ENCODE measurements at places on chromosomes 3 and 15.
A peak's percentile ranks its signal among the peaks of the same experiment; 100 is the strongest.

GRCh38 chr3:55006244-55006676 lies 78.4 kb upstream of the LRTM1 start:
- DNase-seq = peak; percentile 14

DNA sequence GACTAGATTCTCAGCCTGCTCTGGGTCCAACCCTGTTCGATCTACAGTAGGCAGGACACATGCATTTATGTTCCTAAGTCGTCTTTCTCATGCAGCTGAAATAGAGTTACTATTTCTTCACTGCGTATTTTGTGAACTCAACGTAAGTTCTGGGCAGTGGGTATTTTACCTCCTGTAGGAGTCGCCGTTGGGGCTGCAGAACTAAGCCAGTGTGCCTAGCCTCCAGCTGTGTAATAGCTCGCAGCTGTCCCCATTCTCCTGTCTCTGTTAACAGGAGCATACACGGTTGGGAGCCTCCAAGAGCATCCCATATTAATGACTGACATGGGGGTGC lies 58.4 kb upstream of the HRH1 start:
- DNase-seq = no peak

DNA sequence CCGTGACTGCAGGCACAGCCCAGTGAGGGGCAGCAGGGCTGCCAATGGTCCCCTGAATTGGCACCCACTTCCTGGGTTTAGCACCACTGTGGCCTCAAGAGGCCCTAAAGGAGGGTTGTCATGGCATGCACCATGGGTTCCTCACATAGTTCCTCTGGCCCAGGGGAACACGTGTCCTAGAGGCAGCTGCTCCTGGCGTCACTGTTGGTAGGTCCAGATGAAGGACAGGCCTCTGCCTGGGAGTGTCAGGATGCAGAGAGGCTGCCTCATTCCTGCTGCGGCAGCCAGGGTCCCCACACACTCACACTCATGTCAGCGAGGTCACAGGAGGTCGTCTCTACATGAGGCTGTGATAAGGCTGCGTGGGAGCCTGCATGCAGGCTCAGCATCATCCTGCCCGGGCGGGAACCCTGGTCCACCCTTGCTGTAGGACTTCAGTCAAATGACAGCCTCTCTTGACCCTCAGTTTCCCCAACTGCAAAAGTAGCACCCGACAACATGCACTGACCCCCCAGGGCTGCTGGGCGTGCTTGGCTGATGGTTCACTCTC lies 26.1 kb upstream of the SFMBT1 start:
- no peak for DNase-seq

DNA sequence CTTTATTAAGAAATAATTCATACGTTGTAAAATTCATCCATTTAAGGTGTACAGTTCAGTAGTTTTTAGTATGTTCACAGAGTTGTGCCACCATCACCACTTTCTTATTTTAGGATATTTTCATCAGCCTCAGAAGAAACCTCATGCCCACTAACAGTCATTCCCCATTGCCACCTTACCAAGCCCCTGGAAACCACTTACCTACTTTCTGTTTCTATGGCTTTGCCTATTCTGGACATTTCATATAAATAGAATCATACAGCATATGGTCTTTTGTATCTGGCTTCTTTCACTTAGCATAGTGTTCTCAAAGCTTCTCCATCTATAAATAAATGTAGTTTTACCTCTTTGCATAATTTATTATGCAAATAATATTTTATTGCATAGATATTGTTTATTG lies 6.6 kb downstream of the FETUB start:
- DNase-seq = no peak

DNA sequence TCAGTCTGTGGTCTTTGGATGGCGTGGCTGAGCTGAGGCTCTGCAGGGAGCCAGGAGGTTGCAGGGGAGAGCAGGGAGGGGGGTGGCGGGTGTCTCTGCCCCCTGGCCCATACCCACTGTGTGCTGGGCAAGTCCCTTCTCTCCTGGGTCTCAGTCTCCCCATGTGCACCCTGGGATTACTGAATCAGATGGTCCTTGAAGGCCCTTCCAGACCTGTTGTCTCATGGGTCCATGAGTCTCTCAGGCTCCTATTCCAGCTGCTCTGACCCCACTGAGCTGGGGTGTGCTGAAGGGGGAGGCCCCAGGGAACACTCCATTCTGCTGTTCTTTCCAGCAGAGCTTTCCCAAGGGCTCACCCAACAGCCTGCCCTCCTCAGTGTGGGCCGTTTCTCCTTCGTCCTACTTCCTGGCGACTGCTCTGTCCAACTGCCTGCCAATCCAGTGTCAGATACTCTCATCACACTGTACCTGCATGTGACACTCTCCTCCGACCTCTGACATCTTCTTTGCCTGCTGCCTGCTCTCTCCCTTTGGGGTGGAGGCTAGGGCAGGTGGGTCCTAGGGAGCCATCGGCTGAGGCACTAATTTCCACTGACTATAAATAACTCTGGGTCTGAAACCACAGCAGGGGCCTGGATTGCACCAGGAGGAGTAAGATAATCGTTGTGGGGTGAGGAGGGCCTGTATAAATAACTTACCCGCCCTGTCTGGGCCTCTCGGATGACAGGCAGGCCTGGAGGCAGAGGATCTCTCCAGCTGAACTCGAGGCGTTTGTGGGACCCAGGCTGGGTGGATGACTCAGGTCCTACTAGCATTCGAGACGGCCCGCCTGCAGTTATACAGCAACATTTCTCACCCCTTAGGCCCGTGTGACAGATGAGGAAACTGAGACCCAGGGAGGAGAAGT lies 67.1 kb downstream of the ATP2B2 start:
- no peak for DNase-seq

GRCh38 chr3:61358364-61358763 lies 107.1 kb upstream of the FHIT start:
- no peak for DNase-seq

DNA sequence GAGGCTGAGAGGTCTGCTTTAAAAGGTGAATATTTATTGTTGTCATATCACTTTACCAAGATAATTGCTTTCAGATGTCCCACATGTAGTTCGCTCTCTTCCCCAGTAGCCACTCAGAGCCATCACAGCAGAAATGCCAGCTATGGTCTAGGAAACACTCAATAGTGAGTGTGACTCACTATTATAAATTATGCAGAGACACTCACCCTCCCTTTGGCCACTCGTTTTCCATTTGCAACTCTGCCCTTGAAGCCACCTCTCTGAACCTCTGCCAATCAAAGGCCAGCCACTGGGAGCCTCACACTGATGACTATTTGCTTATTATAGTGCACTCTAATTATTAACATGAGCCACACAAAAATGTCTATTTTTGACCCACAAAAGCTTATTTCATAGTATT lies 328.1 kb upstream of the ATP10A start:
- DNase-seq = no peak

GRCh38 chr3:52742418-52743041 lies 28.2 kb downstream of the NEK4 start:
- DNase-seq = no peak

DNA sequence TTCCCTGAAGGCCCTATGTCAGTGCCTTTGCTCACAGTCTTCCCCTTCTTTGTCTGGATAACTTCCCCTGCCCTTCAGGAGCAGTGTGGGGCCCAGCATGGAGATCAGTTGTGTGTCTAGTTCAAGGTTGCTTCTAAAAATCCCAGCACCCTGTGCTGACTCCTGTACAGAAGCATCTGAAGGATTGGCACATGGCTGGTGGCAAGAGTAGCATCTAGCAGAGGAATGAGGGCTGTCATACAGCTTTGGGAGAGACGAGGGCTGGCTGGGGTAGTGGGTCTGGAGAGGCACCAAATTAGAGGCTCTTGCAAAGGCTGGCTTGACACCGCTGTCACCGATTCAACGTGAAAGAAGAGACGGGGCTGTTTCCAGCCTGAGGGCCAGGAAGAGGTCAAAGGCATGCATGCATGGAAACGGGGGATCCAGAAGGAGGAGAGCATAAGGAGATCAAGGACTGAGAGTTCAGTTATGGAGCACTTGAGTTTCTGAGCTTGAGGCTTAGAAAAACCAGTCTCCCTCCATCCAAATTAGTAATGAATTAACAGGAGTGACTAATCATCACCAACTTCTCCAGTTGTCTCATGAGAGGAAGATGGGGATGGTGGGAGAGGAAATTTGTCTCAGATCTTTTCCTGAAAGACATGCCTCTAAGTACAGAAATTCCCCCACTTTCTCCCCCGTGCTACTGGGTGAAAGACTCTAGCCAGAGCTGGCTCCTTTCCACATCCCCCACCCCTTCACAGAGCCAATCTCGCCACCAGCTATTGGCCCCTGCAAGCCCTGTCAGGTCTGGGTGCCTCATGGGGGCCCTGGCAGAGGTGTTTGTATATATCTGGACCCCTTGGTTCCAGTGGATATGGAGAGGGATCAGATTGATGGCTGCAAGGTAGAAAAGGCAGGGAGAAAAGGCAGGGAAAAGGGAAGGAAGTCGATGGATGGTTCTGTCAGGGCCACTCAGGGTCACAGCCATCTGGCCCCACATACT lies 45.9 kb downstream of the SLCO2A1 start:
- DNase-seq = no peak

DNA sequence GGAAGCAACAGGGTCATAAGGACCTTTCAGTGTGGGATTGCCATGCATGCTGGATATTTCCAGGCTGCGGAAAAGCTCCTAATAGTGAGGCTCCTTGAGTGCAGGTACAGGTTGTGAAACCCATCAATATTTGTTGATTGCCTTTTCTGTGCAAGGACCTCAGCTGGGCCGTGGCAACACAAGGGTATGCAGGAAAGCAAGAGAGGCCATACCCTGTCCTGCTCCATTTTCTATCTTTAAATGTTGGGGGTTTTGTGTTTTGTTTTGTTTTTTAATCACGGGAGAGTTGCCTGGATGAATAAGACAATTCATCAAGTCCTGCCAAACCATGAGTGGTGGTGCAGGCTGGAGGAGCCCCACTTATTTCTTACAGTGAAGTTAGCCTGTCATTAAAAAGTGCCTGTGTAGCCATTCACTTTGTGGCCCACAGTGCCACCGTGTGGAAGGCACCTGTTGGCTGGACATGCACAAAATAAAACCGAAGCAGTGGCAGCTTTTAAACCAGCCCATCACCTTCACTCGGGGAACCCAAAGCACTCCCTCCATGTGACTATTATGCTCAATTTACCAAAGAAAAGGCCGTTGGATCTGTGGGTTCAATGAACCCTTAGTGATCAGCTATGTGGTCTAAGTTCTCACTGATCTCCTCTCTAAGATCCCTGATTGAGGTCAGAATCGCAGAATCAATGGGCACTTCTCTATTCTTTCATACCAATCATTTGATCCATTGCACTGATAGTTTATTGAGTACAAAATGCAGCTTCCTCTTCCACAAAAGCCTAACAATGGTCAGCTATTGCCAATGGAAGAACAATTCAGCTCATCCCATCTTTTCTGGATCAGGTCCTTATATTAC lies 42.2 kb downstream of the CLDN18 start:
- DNase-seq = peak; percentile 79

- DNase-seq = no peak
Measured at GRCh38 chr15:60989696-60990095, 239.4 kb downstream of the RORA start.

- DNase-seq = no peak
Measured at GRCh38 chr3:38157595-38157994, 7.7 kb upstream of the OXSR1 start.

GRCh38 chr3:110821586-110821985 lies 250.0 kb upstream of the NECTIN3 start:
- DNase-seq = no peak

- no peak for DNase-seq
Measured at GRCh38 chr3:171824116-171824515, 13.8 kb upstream of the PLD1 start.

GRCh38 chr3:21919383-21919782 lies 168.4 kb upstream of the ZNF385D start:
- no peak for DNase-seq

DNA sequence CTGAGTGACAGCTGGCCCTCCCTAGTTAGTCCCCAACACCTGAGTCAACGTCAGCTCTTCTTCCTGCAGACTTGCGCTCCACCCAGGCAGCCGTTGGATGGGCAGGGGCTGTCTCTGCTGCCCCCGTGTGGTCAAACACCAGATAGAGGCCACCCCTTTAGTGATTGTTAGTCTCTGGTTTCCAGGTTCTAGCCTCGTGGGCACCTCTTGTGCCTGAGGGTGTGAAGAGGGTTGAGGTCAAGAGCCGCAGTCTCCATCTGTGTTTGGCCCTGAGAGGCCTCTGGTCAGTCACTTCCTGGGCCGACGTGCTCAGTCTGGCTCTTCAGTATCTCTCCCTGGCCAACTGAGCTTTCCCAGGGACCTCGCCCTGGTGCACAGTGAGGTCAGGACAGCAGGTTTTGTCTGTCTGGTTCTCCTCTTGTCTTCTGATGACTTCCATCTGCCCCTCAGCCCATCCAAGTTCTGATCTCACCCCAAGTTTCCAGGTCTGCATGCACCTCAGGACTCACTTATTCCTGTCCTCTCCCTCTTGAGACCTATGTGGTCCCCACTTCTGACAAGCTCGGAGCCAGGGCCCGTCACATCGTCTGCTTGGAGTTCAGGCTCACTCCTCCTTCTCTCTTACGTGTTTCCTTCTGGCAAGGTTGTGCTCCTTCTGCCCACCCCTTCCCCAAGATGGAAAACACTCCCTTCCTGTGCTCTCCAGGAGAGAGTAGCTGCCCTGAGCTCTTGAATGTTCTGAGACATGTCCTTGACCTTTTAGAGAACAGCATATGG lies 20.9 kb downstream of the CD276 start:
- peak; percentile 67 for DNase-seq

GRCh38 chr15:73962433-73962832 lies 29.7 kb downstream of the STOML1 start:
- no peak for DNase-seq

DNA sequence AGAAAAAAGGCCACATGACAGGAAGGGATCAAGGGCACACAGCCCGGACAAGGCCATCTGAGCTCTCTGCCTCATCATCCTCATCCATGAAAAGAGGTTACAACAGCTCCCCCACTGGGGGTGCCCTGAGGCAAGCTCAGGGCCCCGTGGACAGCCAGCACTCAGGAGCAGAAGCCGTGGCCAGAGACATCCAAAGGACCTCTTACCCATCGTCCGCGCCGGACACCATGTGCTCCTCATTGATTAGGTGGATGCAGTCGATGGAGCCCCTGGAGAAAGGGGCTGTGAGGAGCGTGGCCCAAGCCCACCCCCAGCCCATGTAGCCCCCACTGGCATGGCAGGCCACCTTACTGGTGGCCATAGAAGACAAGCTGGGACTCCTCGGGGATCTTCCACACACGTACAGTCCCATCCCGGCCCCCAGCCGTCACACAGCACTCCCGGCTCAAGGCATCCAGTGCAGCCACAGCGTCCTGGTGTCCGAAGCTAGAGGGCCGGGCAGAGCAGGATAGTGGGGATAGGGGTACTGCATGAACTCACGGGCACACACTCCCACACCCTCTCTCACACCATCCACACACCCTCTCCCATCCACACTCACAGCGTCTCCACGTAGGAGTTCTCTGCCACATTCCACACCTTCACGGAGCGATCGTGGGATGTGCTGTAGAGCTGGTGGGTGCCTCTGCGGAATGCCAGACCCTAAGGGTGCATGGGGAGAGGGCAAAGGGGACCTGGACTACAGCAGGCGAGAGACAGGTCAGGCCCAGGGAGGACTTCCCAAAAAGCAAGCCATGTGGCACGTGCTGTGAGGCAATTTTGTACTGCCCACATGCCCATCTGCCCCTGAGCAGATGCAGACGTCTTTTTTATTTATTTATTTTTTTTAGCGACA lies 6.5 kb downstream of the RRP9 start:
- DNase-seq = no peak

All from NCI-H524 (cell line).